Brain (organoid and tissue), 16 donors: ENCODE measurements at places on chromosomes 6 and 20.

DNA sequence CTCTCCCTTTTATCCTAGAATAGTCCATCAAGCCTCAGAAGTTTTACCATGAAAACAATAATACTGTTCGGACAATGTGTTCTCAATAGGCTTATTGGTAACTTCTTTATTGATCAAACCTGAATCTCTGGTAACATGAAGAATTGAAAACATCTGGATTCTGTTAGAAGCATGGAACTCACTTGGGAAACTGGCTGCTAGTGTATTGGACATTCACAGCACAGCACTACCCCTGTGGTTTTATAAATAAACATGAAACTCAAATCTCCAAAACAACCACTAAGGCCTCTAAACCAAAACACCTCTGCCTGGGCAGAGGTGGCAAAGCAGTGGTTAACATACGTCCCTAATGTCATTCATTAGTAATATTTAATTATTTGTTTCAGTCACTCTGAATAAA is 157.6 kb upstream of the KCNQ5 start:
- DNase-seq, result no peak

- peak; percentile 31 for DNase-seq
Measured at GRCh38 chr20:59560588-59561227, 43.6 kb upstream of the PHACTR3 start.

DNA sequence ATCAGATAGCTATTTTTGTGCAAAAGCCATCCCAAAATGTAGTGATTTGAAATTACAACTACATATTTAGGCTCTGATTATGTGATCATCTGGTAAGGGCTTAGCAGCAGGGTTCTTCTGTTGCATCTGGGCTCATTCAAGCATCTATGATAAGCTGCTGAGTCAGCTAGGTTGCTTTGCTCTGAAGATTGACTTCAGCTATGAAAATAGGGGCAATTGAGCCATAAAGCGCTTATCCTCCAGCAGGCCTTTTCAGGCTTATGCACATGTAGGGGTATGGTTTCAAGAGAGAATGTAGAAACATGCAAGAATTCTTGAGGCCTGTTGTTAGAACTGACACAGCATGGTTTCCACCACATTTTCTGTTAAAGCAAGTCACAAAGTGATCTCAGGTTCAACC is 114.1 kb downstream of the PLCB1 start:
- DNase-seq, result no peak

DNA sequence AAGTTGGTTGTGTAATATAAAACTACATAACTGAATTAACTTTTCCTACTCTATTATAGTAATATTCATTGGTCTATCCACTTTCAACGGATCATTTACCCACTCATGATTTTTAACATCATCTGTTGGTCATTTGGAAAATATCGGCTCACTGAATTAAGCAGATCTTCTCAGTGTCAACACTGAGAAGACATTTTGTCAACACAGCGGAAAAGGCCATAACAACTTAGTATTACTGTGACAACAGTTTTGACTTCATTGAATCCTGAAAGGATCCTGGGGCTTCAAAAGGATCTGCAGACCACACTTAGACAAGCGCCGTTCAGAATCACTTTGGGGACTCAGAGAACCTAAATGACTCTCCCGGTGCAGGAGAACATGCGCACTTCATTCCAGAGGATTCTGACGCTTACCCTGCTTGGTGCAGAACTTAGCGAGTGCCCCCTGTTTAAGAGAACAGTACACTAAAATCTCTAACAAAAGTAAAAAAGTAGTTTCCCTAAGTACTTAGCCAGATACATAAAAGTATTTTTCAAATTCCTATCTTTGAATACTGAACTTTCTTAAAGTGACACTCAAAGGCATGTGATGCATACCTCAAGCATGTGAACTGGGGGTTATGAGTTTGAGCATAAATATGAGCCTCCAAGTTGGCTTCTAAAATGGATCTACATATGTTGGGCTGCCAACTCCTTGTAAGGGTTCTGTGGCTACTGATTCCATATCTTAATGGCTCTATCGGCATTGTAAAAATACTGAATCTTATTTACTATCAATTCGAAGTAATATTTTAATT is 4.0 kb downstream of the ZBTB2 start:
- DNase-seq, result no peak
